ENCODE measurements at places on chromosomes 4 and X.

GRCh38 chrX:115393271-115393670 is 103.8 kb downstream of the LUZP4 start:
- DNase-seq, result no peak

DNA sequence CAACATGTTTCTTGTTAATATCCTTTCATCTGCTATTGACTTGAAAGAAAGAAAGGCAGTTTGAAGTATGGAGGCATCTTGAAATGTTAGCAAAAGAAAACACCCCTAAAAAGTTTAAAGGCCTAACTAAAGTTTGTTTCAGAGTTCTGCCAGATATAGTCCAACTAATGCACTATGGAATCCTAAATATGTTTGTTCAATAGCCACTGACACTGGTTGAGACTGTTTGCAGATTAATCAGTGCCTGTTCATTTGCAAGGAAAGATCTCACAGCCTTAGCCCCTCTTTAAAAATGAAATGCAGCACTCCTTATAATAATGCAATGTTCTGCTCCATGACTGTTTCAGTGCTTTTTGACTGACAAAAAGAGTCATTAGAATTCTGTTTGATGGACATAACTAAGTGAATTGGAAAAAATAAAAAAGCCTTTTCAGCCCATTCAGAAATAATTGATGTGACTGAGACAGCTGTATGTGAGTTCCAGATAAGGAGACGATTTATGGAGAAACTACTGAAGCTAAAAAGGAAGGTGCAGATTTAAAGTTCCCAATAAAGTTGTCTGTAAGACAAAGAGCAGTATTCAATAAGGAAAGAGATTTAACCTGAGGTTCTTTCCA is 192.0 kb downstream of the PCDH7 start:
- DNase-seq, result no peak

GRCh38 chrX:30521440-30522182 is 56.0 kb downstream of the TASL start:
- no peak for DNase-seq

DNA sequence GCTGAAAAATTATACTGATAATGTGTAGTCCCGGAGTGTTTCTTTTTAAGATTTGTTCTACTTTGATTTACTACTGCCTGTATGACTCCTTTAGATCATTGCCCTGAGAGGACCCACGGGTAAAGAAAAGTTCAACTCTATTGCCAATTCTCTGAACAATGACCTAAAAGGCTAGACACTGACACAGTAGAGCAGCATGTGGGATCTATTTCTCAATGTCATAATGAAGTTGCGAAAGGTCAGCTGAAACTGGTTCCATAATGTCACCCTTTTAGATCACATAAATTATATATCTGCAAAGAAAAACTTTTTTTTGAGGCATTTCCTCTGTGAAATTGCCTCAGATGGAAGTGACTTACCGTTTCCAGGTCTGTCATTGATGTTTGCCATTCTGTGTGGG is 67.4 kb downstream of the GLRB start:
- DNase-seq, result no peak

DNA sequence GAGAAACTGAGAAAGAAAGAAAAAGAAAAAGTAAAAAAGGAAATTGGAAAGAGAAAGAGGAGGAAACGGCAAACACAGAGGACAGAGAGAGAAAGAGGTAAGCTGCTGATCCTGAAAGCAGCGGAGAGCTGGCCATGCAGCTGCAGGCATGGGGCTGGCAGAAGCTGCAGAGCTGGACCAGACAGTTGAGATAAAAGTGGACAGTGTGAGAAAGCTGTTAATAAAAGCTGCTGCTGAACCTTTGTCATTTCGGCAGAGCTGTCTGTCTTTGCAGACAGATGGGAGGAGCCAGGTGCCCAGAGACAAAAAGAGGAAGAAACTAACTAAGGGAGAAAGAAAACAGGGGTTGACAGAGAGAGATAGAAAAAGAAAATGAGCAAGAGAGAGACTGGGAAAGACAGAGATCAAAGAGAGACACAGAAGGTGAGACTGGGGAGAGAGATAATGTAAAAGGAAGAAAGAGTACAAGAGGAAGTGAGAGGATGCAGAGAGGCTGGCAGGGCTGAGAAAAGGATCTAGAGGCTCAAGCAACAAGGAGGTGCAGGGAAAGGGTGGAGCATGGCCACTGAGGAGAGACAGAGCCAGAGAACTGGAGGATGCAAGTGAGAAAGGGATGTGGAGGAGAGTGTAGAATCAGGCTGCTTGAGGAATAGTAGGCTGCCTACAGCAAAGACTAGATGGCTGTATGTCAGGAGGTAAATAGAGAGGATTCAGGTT is 376.8 kb upstream of the FGF16 start:
- DNase-seq, result no peak

DNA sequence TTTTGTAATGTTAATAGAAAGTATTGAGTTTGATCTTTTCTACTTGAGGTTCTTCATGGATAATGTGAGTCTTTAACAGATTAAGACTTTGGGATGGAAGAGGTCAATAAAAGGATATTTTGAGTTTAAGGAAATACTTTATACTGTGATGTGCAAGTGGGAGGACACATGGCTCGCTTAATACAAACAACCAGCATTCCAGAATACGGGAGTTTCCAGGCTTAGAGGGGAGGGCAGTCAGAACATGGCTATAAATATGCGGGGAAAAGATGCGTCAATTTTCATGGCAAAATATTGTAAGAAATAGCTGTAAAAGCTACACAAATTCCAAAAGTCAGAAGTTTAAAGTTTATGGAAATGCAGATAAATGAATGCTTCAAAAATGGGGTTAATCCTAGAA is 192.3 kb downstream of the AASDH start:
- DNase-seq, result no peak

- DNase-seq, result no peak
These were observed 31.1 kb downstream of the CLDN22 start for GRCh38 chr4:183288955-183289354.

DNA sequence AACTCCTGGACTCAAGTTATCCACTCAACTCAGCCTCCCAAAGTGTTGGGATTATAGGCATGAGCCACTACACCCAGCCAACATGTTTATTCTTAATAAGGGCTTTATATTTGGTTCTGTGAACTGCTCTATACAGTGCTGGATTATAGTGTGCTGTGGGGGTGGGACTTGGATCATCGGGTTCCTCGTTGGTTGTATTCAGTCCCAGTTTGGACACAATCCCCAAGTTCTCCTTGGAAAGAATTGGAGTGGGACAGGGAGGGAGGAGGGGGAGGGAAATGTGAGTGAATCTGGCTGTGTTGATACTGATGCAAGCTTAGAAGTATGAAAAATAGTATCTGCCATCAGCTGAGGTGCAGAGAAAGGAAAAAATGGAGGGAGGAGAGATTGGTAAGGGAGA is 121.3 kb downstream of the KIT start:
- DNase-seq, result no peak

DNA sequence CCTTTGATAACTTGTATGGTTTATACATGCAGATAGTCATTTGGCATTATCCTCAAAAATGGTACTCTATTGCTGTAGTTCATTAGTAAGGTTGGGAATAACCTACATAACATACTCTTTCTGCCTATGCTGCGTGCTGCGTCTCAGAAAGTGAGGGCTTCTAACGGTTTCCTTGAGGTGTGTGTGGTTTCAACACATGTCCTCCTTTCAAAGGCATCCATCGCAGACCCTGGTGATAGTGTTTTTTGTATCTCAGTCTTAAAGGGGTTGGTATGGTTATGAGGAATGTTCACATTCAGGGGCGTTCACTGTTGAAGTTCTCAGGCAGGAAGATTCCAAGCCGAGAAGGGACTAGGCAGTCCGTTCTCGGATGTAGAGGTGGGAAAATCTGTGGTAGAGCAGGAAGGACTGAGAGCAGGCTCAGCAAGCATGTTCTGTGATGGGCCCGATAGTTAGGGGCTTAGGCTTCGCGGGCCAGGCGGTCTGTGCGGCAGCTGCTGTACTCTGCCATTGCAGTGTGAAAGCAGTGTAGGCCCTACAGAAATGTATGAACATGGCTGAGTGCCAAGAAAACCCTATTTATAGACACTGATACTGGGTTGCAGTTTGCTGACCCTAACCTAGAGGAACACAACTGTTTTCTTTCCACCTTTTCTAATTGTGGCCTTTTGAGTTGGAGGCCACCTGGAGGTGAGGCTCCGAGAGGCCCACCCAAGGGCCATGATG is 123.2 kb downstream of the GPR143 start:
- no peak for DNase-seq

DNA sequence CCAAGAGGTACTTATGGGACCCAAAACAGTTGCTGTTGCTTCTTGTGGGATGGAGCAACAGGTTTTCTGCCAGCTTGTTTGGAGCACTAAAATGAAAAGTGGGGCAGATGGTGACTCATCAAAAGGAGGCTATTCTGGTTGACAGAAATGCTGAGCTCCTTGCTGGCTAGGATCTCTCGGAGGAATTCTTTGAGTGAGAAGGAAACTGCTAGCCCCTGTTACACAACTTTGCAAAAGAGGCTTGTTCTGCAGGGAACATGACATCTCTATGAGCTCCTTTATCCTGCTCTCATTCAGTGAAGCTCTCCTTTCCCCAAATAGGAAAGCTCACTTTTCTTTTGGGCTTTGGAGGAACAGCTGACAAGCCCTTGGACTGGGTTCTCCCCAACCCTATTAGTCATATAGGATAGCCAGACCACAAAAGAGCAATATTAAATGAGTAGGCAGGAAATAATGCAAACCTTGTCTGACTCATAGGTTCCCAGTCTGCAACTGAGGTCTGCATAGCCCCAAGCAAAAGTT is 108.3 kb downstream of the CDS1 start:
- no peak for DNase-seq

GRCh38 chr4:116590648-116591047 is 494.7 kb downstream of the TRAM1L1 start:
- no peak for DNase-seq

DNA sequence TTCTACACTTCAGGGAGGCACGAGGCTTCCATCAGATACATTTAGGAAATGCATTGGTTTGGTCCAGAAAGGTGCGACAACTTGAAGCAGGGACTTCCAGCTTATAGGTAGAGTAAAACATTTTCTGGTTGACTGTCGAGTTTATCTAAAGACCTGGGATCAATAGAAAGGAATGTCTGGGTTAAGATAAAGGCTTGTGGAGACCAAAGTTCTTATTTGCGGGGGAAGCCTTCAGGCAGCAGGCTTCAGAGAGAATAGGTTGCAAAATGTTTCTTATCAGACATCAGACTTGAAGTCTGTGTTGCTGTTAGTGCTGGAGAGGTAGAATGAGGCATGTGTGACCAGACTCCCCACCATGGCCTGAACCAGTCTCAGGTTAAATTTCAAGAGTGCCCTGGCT is 190.3 kb downstream of the TRIML1 start:
- DNase-seq, result no peak

DNA sequence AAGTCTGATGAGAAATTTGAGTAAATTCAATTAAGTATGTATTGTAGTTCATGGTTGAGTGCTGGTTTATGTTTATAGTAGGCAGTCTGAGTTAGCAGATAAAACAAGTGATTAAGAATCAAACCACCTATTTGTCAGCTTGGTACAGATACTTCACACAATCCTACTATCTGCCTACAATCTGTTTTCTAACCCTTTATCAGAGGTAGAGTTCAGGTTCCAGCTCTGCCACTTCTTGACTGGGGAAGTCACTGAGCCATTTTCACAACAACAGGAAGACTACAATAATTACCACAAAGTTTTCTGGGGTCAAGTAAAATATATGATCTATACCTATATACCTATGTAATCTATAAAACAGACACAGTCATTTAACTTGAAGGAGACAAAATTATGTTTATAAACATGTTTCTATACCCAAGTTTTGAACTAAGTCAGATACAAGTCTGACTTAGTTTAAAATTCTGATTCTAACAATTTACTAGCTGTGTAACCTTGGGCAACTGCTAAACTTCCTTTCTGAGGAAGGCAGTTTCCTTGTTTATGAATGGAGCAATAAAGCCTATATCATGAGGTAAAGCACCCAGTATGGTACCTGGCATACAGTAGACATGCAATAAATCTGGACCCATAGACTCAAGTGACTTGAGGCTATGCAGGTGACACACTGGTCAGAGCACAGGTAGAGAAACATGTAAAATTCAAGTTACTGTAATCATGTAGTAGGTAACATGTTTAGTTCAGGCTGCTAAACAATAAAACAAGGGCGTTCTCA is 37.2 kb upstream of the BDH2 start:
- DNase-seq, result no peak

- no peak for DNase-seq
These were observed 7.6 kb downstream of the ANOS1 start for GRCh38 chrX:8724300-8724699.

- DNase-seq, result no peak
These were observed 115.1 kb downstream of the SOWAHB start for GRCh38 chr4:76782837-76783236.

DNA sequence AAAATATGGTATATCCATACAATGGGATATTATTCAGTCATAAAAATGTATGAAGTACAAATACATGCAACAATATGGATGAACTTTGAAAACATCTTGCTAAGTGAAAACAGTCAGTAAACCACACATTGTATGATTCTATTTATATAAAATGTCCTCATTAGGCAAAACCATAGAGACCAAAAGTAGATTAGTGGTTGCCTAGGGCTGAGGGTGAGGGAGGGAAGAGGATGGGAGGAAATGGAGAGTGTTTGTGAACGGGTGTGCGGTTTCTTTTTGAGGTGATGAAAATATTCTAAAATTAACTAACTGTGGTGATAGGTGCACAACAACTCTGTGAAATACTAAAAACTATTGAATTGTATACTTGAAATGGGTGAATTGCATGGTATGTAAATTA is 29.6 kb downstream of the TEX11 start:
- no peak for DNase-seq

DNA sequence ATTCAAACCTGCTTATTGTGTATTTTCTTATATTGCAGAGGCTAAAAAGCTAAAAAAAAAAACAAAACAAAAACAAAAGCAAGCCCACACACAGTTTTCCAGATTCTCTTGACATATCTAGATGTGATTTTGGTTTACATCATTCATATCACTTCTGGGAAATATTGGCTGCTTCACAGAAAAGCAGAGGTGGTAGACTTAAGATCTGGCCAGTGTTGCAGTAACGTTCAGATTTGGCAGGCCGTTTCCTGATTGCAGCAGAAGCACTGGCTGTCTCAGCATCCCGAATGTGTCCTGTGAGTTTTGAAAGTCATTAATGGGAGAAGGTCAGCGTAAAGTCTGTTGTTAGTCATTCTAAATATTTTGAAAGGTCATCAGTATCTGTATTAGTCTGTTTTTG is 2062.0 kb downstream of the ARAP2 start:
- DNase-seq, result no peak

DNA sequence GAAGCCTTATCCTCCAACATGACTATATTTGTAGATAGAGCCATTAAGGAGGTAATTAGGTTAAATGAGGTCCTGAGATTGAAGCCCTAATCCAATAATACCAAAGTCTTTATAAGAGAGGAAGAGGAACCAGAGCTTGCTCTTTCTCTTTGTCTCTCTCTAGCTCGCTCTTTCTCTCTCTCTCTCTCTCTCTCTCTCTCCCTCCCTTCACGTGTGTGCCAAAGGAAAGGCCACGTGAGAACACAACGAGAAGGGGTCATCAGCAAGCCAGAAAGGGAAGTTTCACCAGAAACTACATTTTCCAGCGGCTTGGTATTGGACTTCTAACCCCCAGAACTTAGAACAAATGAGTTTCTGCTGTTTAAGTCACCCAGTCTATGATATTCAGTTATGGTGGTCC is 1540.5 kb downstream of the C4orf33 start:
- DNase-seq, result no peak

Data from activated T-cell treated with anti-CD3 and anti-CD28 coated beads for 24 hours (primary cell).